T-helper 17 cell (primary cell): ENCODE measurements at places on chromosomes 11 and 22.

GRCh38 chr11:31069447-31070205 lies 299.9 kb downstream of the DCDC1 start:
- no peaks in the 10 kb centered on the region for H3K27me3 ChIP-seq
- H3K27ac ChIP-seq: no peak overlapping the region
- no peaks in the 10 kb centered on the region for H3K36me3 ChIP-seq
- no peak overlapping the region for H3K4me3 ChIP-seq
- no peaks in the 10 kb centered on the region for H3K4me1 ChIP-seq

- no peak overlapping the region for H3K4me3 ChIP-seq
- H3K36me3 ChIP-seq: no peaks in the 10 kb centered on the region
These were observed 6.6 kb upstream of the CARD10 start for GRCh38 chr22:37525746-37526350.

- peaks cover 11% of the 10 kb centered on the region for H3K27me3 ChIP-seq
- no peak overlapping the region for H3K27ac ChIP-seq
- peaks cover 17% of the 10 kb centered on the region for H3K4me1 ChIP-seq
- H3K36me3 ChIP-seq: peaks cover 7% of the 10 kb centered on the region
- no peak for DNase-seq
- H3K4me3 ChIP-seq: no peak overlapping the region
These were observed 9.8 kb downstream of the KCNJ1 start for GRCh38 chr11:128857341-128857740.

GRCh38 chr22:39094717-39095389 lies 2.2 kb upstream of the APOBEC3H start:
- no peaks in the 10 kb centered on the region for H3K36me3 ChIP-seq
- H3K4me3 ChIP-seq: peak overlapping the region; percentile 50
- no peak for DNase-seq
- peaks cover 64% of the 10 kb centered on the region for H3K4me1 ChIP-seq
- peak overlapping the region; percentile 96 for H3K27ac ChIP-seq

GRCh38 chr11:15053191-15053685 lies 20.2 kb upstream of the CALCB start:
- no peaks in the 10 kb centered on the region for H3K36me3 ChIP-seq
- no peak overlapping the region for H3K4me3 ChIP-seq
- H3K27me3 ChIP-seq: peaks cover 50% of the 10 kb centered on the region
- no peak for DNase-seq
- H3K4me1 ChIP-seq: no peaks in the 10 kb centered on the region

GRCh38 chr11:14270690-14271542 lies 88.1 kb downstream of the RRAS2 start:
- peak overlapping the region; percentile 84 for H3K27ac ChIP-seq
- peaks cover 22% of the 10 kb centered on the region for H3K4me1 ChIP-seq
- H3K36me3 ChIP-seq: peaks cover 2% of the 10 kb centered on the region
- peak overlapping the region; percentile 85 for H3K4me3 ChIP-seq
- DNase-seq: no peak

DNA sequence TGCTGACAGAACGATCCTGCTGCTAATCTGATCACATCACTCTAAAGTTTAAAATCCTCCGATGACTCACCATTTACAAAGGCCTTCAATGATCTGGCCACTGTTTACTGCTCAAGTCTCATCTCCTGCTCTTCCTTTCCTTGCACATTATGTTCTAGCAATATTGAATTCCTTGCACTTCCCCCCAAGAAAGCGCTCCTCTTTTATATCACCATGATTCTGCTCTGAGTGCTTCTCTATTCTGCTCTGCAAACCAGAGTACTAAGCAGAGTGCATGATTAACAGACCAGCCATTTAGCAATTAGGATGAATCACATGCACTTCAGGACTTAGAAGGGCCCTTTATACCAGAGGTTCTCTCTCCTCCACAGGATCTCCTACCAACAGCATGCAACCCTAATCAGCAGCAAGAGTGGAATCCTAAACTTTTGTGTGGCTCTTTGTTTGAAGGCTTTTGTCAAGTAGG lies 1122.8 kb upstream of the CCDC90B start:
- no peak overlapping the region for H3K4me3 ChIP-seq
- H3K27ac ChIP-seq: no peak overlapping the region
- DNase-seq: no peak

GRCh38 chr22:49574881-49575702 lies 252.6 kb downstream of the BRD1 start:
- no peaks in the 10 kb centered on the region for H3K27me3 ChIP-seq
- no peak for DNase-seq
- H3K4me1 ChIP-seq: peaks cover 9% of the 10 kb centered on the region
- no peak overlapping the region for H3K27ac ChIP-seq
- H3K36me3 ChIP-seq: no peaks in the 10 kb centered on the region
- no peak overlapping the region for H3K4me3 ChIP-seq

GRCh38 chr11:111846063-111846462 lies 25.3 kb downstream of the ALG9 start:
- no peak overlapping the region for H3K27ac ChIP-seq
- H3K27me3 ChIP-seq: no peaks in the 10 kb centered on the region
- peaks cover 3% of the 10 kb centered on the region for H3K4me1 ChIP-seq
- H3K4me3 ChIP-seq: no peak overlapping the region

- DNase-seq: no peak
- no peak overlapping the region for H3K27ac ChIP-seq
- no peaks in the 10 kb centered on the region for H3K36me3 ChIP-seq
- no peak overlapping the region for H3K4me3 ChIP-seq
These were observed 825.7 kb downstream of the FAM181B start for GRCh38 chr11:81907996-81908395.

DNA sequence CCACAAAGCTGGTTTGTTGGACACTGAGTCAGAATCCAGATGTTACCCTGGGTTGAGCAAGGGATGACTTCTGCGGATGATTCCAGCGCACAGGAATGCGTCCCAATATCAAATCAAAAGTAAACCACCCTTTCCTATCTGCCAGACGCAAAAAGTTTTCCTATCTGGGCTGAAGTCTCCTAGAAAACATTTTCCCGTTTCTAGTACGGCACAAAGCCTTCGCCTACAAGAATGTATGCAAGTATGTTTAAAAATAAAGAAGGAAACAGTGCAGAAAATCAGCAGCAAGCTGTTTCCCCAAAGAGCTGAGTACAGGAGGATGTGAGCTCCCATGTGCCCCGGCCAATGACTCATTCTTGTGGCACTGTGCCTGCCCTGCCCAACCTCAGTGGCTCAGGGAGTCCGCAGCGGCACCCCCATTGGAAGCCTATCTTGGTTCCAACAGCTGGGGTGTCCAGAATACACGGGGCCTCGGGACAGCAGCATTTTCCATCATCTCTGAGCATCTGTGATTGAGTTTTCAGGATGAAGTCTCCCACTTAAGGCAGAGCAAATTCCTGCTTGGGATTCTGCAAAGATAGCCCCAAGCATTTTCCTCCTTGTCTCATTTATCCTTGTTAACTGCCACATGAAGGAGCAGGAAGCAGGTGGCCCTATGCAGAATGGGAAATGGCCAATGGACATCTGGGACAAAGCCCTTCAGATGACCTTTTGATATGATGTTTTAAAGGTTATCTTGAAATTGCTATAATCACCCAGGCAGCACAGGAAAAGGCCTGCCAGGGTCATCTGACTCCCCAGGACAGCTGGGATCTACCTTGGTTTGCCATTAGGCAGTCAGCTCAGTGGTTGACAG lies 17.5 kb downstream of the KCNJ5 start:
- peaks cover 55% of the 10 kb centered on the region for H3K27me3 ChIP-seq
- H3K36me3 ChIP-seq: no peaks in the 10 kb centered on the region
- no peak overlapping the region for H3K4me3 ChIP-seq
- no peak for DNase-seq
- H3K4me1 ChIP-seq: peaks cover 16% of the 10 kb centered on the region
- H3K27ac ChIP-seq: no peak overlapping the region

DNA sequence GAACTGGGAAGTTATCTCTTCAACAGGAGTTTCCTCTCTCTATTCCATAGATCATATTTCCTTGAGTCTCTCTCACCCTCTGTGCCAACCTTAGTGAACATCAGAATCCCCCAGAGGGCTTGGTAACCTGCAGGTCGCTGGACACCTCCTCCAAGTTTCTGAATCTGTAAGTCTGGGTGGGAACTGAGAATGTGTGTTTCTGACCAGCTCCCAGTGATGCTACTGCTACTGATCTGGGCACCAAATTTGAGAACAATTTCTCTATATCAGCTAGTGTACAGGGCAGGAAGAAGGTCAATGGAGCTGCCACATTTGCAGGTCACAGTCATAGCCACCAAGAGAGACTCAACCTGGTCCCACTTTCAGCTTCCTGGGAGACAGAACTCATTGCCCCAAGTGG lies 62.9 kb downstream of the RCN1 start:
- no peaks in the 10 kb centered on the region for H3K4me1 ChIP-seq
- no peak overlapping the region for H3K4me3 ChIP-seq
- H3K36me3 ChIP-seq: peaks cover 6% of the 10 kb centered on the region

DNA sequence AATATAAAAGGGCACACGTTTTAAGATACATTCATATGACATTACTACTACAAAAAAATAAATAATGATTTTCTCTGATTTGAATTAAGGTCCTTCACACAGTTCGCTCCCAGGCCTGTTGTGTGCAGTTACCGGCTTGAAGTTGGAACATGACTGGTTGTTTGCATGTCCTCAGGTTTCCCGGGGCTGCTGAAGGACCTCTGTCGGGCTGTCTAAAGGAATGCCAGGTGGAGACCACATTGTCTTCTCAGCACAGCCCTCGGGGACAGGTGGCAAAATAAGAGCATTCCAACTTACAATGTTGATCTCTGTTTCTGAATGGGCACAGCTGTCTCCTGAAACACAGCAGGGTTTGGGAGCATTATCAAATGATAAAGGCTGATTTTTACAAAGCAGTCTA lies 14.9 kb downstream of the VSIG10L2 start:
- no peak overlapping the region for H3K4me3 ChIP-seq
- no peak overlapping the region for H3K27ac ChIP-seq
- DNase-seq: no peak

DNA sequence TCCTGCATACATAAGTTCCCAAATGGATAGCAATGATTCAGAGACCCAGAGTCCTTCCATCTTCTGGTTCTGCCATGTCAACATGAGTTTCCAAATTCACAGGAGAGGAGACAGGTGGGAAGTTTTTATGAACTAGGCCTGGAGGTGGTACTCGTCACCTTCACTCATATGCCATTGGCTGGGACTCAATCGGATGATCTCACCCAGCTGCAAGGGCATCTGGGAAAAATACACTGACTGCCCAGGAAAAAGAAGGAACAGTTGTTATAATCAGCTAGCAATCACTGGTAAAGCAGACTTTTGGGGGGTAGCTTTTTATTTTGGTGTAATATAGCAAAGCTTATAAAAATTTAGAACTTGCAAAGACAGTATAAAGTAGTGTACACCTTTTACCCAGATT lies 83.9 kb downstream of the OTOG start:
- H3K36me3 ChIP-seq: no peaks in the 10 kb centered on the region
- no peaks in the 10 kb centered on the region for H3K4me1 ChIP-seq
- DNase-seq: no peak
- H3K4me3 ChIP-seq: no peak overlapping the region
- peaks cover 31% of the 10 kb centered on the region for H3K27me3 ChIP-seq
- no peak overlapping the region for H3K27ac ChIP-seq

- H3K36me3 ChIP-seq: no peaks in the 10 kb centered on the region
- no peak overlapping the region for H3K4me3 ChIP-seq
- peaks cover 18% of the 10 kb centered on the region for H3K4me1 ChIP-seq
- H3K27ac ChIP-seq: no peak overlapping the region
- H3K27me3 ChIP-seq: peaks cover 44% of the 10 kb centered on the region
These were observed 2.4 kb downstream of the LARGE1 start for GRCh38 chr22:33917744-33918406.

GRCh38 chr11:6604081-6604626 lies 580 bp downstream of the ILK start:
- H3K27me3 ChIP-seq: no peaks in the 10 kb centered on the region
- DNase-seq: no peak
- peaks cover 35% of the 10 kb centered on the region for H3K4me1 ChIP-seq
- H3K36me3 ChIP-seq: peaks cover 6% of the 10 kb centered on the region
- H3K4me3 ChIP-seq: no peak overlapping the region

GRCh38 chr11:69928121-69928520 lies 108.9 kb upstream of the FGF3 start:
- H3K36me3 ChIP-seq: peaks cover 7% of the 10 kb centered on the region
- DNase-seq: no peak
- H3K27ac ChIP-seq: no peak overlapping the region
- H3K27me3 ChIP-seq: peaks cover 74% of the 10 kb centered on the region
- peaks cover 7% of the 10 kb centered on the region for H3K4me1 ChIP-seq

- peaks cover 36% of the 10 kb centered on the region for H3K27me3 ChIP-seq
- H3K4me3 ChIP-seq: no peak overlapping the region
- H3K27ac ChIP-seq: no peak overlapping the region
- no peak for DNase-seq
- H3K4me1 ChIP-seq: no peaks in the 10 kb centered on the region
These were observed 52.8 kb downstream of the LRRC32 start for GRCh38 chr11:76617553-76618265.

DNA sequence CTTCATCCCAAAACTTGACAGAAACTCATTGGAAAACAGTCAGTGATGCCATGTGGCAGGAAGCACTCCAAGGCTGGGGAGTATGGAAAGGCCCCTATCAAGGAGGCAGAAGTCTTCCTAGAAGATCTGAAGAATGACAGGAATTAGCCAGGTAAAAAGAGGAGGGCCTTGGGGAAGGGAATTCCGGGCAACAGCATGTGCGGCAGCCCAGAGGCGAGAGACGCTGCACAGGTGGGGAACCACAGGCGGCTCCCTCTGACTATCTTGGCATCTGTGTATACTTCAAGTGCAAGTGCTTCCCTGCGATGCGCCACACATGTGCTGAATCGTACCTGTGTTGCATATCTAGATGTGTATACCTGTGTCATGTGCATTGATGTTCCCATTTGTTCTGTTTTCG lies 12.7 kb downstream of the PDE2A start:
- peaks cover 12% of the 10 kb centered on the region for H3K4me1 ChIP-seq
- no peak overlapping the region for H3K27ac ChIP-seq
- peaks cover 40% of the 10 kb centered on the region for H3K27me3 ChIP-seq
- no peak for DNase-seq

DNA sequence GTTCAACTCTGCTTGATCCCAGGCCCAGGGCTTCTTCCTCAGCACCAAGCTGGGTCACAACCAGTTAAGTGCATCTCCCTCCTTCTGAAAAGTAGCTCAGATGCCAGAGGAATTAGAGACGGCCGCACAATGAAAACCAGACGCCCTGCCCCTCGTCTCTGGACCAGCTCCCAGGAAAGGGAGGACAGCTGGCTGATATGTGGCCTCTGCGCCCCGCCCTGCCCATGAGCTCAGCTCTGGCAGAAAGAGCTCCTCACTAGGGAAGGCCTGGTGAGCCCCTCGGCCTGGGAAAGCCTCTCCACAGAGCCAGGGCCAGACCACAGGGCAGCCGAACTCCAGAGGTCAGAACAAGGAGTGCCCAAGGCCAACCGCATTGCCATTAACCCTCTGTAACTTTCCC lies 18.1 kb upstream of the SCGB1A1 start:
- no peak overlapping the region for H3K4me3 ChIP-seq
- H3K27ac ChIP-seq: no peak overlapping the region
- H3K36me3 ChIP-seq: no peaks in the 10 kb centered on the region

GRCh38 chr11:1050581-1051355 lies 14.2 kb upstream of the MUC6 start:
- no peaks in the 10 kb centered on the region for H3K36me3 ChIP-seq
- H3K4me1 ChIP-seq: peaks cover 8% of the 10 kb centered on the region
- no peak overlapping the region for H3K4me3 ChIP-seq

GRCh38 chr11:6757373-6757967 lies 14.3 kb downstream of the OR2AG2 start:
- peak; percentile 41 for DNase-seq
- H3K36me3 ChIP-seq: peaks cover 2% of the 10 kb centered on the region
- no peak overlapping the region for H3K27ac ChIP-seq
- no peak overlapping the region for H3K4me3 ChIP-seq

GRCh38 chr22:26852176-26852575 lies 194.8 kb downstream of the MIAT start:
- no peaks in the 10 kb centered on the region for H3K4me1 ChIP-seq
- DNase-seq: no peak
- no peak overlapping the region for H3K27ac ChIP-seq
- peaks cover 2% of the 10 kb centered on the region for H3K36me3 ChIP-seq
